OCI-LY7 (cell line): ENCODE measurements at places on chromosomes 16 and 17. TPM values are rescaled to one million over a fixed set of nuclear protein-coding genes. Genes with fewer than 3 reads are reported as not detected.

KRT40 gene
- not detected in 2 replicates for total RNA-seq

EVI2A gene
- 28.1 and 31.3 TPM in 2 replicates for total RNA-seq

TPSG1 gene
- not detected in 2 replicates for total RNA-seq

GNAO1 gene
- not detected in 2 replicates for total RNA-seq

WNK4 gene
- total RNA-seq, result 8.3 and 10.9 TPM in 2 replicates

- no peak for DNase-seq
Measured at GRCh38 chr17:41536741-41537613, 8.9 kb upstream of the KRT19 start.

- DNase-seq, result no peak
Measured at GRCh38 chr16:4936991-4937781, at the start of gene PPL. TSS of gene PPL (minus strand) at chr16:4937148. CDS start at chr16:4937045, 103 bp downstream.

DNA sequence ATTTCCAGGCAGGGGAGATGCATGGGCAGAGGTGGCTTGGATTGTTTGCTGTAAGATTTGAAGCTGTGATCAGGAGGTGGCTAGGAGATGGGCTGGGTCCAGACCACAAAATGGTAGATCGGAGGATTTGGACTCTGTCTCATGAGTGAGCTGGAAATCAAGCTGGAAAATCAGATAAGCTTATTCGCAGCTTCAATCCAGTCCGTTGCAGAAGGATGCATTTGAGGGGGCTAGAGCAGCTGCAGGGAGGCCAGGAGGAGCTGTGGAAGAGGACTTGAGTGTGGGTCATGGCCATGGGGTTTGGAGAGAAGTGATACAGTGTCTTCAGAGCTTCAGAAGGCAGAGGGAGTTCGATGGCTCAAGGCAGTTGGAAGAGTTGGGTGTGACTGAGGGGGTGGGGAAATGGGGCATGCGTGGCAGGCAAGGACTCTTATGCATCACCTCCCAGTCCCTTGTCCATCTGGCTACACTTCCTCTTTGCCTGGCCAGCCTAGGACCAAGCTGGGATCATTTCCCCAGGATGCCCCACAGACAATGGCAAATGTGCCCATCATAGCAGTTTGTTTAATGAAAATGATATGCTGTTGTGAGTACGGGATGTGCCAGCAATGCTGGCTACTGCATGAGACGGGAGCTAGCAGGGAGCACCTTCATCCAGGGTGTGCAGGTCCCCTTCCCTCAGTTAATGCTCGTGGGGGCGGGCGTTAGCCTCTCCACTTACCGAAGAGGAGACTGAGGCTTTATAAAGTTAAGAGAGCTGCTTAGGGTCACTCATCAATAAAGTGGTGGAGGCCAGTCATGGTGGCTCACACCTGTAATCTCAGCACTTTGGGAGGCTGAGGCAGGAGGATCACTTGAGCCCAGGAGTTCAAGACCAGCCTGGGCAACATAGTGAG is 20.6 kb downstream of the QPRT start:
- DNase-seq, result no peak
